ENCODE measurements at places on chromosomes 1 and 21.
A peak's percentile ranks its signal among the peaks of the same experiment; 100 is the strongest.

GRCh38 chr1:59879574-59879973 is 47.0 kb downstream of the CYP2J2 start:
- peak; percentile 78 for DNase-seq

DNA sequence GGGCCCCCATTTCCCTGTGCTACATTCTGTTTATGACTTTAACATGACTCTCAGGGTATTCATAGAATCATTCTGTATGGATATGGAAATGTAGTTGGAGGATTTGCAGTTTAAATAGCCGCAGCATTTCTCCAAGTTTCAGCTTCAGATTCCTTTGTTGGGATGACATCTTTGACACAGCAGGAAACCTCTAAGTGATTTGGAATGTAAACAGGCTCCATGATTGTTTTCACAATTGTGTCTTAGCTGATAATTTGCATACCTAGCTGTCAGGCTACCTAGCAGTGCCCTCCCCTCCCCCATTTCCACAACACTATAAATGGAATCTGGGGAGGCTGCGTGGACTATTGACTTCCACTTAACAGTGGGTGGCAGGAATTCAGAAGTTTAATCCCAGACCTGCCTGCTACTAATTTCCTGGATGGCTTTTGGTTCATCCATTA is 290.2 kb downstream of the HLX start:
- peak; percentile 54 for DNase-seq

DNA sequence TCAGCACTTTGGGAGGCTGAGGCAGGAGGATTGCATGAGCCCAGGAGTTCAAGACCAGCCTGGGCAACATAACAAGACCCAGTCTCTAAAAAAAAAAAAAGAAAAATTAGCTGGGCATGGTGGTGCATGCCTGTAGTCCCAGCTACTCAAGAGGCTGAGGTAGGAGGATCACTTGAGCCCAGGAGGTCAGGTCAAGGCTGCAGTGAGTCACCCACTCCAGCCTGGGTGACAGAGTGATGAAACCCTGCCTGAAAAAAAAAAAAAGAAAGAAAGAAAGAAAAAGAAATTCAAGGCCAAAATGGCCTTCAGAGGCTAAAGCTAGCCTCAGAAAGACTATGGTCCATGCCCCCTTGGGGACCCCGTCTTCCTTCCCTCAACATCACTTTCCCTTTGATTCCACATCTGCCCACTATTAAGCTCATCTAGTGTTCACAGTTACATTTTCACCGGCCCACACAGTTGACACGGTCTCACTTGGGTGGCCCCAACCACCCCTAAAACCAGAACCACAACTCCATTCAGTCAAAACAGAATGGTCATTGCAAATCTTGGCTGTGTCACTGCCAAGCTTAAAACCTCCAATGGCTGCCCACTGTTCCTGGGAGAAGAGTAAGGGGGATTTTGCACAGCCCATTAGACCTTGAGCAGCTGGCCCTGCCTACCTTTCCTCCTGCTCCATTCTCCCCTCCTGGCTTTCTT is 2.1 kb upstream of the CAPN8 start:
- DNase-seq: no peak

DNA sequence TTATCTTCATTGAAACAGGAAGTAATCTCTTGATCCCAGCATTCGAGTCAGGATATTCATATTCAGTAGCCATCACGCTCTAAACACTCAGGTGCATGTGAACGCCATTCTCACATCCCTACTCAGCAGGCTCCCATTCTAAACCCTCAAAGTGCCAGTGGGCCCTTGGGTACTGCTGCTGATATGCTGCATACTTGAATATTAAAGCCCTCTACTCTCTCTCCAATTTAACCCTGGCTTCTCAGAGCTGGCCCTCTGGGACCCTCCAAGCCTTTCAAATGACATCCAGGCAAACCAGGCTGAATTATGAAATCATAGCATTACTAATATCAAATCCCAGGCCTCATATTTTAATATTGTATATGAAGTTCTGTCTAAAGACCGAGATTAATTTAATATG is 468.2 kb downstream of the NUF2 start:
- no peak for DNase-seq

DNA sequence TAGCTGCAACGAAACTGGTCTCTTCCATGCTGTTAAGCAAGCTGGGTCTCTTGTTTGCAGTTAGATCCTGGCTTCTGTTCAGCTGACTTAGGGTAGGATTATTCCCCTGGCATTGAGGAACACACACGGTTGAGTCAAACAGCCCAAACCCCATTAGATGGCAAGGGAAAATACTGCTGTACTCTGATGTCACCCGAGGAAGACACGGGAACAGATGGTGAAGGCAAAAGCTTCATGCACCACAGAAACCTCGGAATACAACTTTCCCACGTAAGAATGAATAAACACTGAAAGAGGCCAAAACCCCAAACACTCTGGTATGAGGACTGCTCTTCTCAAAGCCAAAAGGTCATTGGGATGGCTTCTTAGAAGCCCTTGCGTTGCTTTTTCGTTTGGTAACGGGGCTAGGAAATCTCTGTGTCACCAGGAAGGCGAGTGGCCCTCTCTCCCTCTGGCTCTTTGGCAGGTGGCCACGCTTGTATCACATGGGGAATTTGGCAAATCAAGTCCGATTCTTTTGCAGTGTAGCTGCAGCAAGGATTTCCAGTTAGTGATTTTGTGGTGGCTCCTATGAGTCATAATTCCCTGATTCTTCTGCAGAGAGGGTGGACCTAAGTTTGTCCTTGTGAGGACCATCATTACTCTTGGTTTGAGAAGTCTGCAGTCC is 16.7 kb upstream of the LYST start:
- DNase-seq: peak; percentile 62

Data from kidney glomerular epithelial cell (primary cell).